ENCODE measurements at places on chromosomes 7 and 10.

- no peak for DNase-seq
Measured at GRCh38 chr10:121551210-121551885, 46.9 kb downstream of the FGFR2 start.

DNA sequence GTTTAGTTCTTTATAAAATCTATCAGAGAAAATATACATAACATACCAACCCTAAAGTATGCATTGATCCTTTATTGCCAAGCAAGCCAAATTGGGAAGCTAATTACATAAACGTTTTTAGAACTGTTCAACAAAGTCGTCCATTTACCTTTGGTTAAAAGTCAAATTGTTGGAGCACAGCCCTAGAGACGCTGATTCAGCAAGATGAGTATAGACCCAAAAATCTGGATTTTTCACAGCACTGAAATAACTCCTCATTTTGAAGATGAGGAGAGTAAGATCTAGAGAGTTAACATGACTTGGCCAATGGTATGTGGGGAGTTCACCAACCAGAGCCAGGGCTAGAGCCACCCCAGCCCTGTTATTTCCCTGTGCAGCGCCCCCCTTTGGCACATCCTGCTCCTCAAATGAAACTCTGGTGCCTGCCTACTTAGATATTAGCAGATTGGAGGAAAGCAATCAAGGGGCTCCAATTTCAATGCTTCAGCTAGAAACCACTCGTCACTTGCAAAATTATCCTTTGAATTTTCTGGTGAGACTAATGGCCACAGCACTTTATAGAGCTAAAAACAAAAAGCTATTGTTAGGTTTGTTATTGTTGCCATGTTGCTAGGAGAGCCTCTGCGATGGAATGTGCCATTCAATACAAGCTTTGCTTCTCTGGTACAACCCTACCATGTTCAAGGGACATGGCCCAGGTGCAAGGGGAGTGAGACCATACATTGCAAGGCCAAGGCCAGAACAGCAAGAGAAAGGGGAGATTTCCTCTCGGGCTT, 132.6 kb upstream of the ZEB1 start:
- no peak for DNase-seq

DNA sequence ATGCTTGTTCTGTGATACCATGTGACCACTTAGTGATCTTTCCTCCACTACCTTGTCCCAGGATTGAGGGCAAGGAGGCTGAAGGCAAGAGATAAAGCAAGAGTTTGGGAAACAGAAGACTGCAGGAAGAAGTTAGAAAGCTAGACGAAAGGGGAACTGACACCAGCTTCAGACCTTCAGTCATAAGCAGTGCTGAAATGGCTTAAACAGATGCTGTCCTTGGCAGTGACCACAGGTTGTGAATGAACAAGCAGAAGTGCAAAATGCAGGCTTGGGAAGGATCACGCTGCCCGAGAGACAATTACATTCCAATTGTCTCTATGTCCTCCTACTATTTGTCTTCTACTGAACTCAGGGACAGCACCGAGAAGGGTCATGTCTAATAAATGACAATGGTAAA, 704.9 kb upstream of the AUTS2 start:
- no peak for DNase-seq

DNA sequence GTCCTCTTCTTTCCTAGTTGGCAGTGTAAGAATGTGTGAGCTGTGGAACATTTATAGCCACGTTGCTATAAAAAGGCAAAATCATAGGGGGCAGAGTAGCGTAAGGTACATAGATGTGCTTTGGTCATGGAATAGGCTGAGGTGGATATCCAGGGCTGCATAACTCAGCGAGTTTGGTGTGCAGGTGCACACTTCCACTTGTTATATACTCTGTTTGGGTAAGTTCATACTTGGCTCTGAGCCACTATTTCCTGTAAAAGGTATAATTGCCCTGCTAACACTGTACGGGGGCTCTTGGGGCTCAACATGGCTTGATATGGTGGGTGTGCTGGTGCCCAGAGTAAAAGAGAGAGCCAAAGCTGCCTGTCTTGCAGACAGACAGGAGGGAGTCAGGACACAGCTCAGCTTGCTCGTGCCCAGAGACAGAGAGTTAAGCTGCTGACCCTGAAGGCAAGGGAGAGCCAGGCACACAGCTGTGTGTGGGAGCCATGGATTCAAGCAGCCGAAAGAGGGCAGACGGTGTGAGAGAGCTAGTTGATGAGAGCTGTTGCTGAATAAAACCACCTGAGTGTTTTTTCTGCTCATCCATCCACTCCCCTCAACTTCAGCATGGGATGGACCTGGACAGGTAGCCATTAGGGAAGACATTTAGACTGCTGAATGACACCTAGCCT, 126.7 kb downstream of the DKK1 start:
- DNase-seq, result no peak

DNA sequence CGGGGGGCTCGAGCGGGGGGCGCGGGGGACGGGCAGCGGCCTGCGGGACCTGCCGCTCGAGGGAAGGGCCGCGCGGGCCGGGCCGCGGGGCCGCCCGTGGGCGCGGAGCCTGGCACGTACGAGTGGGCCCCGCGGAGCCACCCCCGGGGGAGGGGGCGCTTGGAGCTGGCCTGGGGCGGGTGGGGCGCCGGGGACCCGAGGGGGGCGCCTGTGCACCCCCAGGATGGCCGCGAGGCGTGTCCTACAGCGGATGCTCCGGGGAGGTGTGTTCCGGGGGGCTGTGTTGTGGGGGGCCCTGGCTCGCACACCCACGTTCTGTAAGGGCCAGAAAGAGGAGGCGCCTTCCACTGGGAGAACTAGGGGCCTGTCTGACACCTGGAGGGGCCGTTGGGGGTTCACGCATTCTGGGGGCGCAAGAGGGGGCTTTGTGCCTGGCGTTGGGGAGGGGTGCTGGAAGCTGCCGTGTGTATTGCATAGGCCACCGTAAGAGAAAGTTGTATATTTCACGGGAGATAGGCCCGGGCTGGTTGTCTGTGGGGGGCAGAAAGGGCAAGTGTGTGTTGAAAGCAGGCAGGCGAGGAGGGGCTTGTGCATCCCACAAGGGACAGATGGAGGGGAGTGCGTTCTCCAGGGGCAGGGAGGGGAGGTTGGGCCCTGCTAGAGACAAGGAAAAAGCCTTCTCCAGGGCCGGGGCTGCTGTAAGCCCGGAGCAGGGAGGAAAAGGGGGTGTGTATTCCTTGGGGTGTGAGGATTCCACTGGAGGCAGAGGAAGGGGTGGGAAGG, 663 bp downstream of the VPS37D start:
- DNase-seq, result no peak

GRCh38 chr7:22234227-22234626, 122.7 kb downstream of the RAPGEF5 start:
- peak; percentile 50 for DNase-seq

DNA sequence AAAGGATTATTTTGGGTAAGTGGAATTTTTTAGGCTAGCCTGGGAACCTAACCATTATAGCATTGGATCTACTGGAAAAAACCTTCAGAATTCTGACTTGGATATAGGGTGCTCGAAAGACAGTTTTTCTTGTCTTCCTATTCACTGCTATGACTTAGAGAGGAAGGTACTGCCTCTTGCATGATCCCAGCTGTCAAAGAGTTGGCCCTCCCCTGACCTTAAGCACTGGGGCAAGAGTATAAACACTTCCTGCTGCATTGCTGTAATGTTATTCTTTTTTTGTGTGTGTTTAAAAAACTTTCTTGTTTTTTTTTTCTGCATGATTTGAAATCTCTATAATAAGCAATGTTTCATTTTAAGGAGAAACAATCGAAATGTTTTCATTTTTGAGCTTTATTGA, 113.0 kb downstream of the LRMDA start:
- DNase-seq, result no peak

- no peak for DNase-seq
Measured at GRCh38 chr7:84614821-84615501, 420.4 kb upstream of the SEMA3A start.

DNA sequence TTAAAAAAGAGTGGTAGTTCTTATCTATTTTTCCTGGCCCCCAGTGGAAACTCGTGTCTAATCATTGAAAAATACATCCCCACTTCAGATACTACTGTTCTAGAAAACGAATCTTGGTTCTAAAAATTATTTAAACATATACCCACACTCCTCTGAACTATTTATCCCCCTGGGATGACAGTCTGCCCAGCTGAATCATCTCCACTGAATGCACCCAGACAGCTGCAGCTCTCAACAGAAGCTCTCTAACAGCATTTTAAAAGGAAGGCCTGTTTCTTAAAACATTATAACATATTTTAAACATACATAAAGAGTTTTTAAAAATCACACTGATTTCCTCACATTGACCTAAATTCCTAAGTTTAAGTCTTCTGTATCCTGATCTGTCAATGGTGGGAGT, 544.6 kb upstream of the PHF14 start:
- no peak for DNase-seq
